ENCODE measurements at places on chromosomes 11 and 22.
A peak's percentile ranks its signal among the peaks of the same experiment; 100 is the strongest.

DNA sequence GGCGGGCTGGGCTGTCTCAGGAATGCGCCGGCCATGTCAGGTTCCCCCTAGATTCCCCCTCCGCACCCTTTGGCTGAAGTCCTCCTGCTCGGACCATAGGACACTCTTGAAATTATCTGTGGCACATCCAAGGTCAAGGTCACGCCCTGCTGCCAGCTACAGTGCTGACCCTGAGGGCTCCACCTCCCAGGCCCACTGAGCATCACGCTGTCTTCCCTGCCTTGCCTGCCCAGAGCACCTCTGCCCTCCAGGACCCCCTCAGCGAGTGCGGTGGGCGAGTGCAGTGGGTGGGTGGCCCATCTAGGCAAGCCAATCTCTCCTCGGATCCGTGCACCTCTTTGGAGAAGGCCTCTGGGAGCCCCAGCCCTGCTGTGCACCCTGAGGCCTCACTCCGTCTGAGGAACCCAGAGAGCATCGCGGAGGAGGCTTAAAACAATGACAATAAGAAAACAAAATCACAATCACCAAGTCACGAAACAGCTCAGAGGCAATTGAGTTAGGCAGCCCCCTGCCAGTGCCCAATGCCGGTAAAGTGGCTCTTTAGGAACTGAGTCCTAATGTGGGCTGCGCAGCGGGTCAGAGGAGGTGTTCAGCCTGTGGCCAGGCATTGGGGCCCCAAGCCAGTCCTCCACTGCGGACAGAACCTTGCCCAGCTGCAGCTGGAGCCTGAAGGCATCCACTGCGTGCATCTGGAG is 26.5 kb upstream of the CCDC188 start:
- DNase-seq = no peak

DNA sequence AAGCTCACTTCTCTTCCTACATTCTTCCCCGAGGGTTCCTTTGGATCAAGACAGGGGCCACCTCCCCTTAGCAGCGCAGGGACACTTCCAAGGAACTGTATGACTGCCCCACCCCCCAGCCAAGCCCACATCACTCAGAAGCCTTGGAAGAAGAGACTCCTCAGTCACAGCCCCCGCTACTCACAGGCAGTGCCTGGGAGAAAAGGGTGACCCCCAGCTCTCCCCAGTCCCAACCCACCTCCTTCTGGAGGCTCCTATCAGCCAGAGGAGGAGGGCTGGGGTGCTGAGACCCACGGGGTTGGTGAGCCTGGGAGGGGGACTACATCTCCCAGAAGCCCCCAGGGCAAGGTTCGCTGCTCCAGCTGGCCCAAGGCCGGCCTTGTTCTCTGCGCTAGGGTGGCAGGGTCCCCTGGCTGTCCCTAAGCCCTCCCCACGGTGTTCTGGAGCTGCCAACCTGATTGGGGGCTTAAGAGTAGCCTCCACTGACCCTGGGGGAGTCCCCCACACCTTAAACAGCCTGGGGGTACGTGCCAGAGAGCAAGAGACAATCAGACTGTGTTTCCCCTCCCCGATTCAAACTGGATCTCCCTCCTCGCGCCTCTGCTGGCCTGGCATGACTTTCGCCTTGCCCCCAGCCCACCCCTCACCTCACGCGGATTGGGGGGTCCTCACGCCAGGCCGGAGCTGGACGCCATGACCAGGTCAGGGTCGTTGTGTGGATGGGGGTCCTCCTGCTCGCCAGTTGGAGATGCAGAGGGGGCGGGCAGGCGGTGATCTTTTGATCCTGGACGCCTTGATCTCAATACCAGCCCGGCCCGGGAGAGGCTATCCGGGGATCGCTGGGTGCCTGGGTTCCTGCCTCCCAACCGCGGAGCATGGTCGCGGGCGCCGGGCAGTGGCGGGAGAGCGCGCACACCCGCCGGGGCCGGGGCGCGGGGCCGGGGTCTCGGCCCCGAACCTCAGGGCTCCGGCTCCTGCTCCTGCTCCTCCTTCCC is 838 bp downstream of the BCL9L start:
- DNase-seq = no peak

DNA sequence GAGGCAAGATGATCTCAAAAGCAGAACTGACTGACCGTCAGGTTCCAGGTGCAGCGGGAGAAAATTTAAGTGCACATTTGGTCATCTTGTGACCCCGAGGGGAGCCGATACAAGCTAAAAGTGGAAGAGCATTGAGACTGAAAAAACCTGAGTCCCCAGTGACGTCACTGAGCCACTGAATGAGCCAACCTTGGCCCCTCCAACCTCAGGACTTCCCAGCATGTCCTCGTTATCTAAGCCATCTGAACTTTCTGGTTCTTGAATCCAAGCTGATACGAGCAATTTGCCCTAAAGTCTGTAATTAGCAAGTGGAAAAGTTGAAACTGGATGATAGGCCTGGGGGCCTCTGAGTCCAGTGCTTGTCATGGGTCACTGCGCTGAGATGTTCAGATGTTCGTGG is 51.1 kb upstream of the ISX start:
- no peak for DNase-seq

DNA sequence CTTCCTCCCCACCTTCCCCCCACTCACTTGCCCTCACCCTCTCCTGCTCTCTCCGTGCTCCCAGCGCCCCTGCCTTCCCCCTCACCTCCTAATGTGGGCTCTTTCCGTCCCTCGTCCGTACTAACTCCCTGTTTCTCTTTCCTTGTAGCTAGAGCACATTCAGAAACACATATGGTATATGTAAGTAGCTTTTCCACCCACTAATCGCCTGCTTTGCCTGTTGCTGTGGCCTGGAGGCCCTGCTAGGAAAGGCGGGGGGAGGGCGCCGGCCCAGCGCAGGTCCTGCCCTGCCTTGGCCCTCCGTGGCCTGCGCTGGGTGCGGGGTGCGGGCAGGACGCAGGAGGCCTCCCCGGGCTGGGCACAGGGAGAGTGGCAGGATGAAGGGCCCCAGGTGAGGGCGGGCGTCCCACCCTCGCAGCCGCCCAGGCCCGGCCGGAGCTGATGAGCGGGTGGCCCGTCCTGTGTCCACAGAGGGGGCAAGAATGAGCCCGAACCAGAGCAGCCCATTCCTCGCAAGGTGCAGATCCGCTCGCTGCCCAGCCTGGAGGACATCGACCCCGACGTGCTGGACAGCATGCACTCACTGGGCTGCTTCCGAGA is 41.7 kb downstream of the MOB2 start:
- DNase-seq = no peak

- DNase-seq = no peak
These were observed 6.6 kb upstream of the SNX32 start for GRCh38 chr11:65826984-65827735.

DNA sequence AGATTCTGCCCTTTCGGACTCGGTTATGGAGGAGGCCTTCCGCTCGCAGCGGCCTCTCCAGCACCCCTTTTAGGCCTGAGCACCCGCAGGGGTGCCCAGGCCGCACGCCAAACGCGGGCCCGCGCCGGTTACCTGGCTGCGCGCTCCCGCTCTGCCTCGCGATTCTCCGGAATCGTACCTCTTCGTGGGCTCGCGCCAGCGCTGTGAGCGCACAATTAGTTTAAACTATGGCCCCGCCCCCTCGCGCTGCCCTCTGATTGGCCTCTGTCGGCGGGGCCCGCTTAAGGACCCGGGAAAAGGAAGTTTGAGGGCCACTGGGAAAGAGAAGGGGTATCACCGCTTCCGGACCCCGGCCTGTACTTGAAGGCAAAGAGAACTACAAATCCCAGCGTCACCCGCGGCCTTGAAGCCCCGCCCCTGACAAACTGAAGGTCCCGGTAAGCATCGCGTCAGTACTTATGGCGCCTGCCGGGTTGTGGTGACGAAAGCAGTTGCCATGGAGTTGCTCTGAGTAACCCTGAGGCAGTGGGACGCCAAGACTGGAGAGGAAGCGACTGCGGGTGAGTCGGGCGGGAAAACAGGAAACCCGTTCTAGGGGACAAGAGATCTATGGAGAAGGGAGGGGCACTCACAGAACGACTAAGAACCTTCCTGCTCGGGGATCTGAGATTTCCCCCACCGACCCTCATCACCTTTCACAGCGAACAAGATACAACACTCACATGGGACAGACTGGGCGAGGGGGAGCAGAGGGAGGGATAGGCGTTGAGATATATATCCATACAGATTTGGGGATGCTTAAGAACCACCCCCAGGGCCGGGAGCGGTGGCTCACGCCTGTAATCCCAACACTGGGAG is at the start of the genes LRRC51 and NUMA1:
Gene LRRC51, plus strand, starts transcription at position 525 of the 858 bp plus-strand sequence. CDS start 8,234 bp downstream, outside the sequence.
Gene NUMA1, minus strand, starts transcription at position 217 of the 858 bp plus-strand sequence. CDS start 44,599 bp downstream, outside the sequence.
- DNase-seq = peak; percentile 100

GRCh38 chr11:26764315-26764714 is 42.5 kb upstream of the SLC5A12 start:
- DNase-seq = no peak

DNA sequence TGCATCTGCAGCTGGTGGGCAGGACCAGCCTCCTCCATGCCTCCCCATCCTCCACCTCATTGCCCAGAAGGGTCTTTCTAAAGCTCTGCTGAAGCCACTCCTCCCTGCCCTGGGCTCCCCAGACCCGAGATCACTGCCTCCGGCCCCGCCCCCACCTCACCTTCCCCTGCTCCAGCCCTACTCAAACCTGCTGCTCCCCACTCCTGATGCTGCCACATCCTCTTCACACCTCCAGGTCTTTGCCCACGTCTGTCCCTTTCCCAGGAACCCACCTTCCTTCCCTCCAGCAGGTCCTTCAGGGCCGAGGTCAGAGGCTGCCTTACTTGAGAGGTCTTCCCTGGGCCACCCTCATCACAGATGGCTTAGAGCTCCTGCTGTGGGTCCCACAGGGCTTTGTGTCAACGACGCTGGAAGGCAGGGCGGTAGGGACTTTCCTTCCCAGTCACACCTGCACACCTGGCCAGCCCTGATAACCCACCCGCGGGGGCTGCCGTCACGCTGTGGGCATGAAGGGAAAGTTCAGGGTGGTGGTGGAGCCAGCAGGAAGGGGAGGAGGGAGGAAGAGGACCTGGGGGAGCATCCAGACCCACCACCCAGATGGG is 11.9 kb downstream of the WNT7B start:
- no peak for DNase-seq

GRCh38 chr11:2204361-2205213 is 33.0 kb upstream of the TH start:
- no peak for DNase-seq

- DNase-seq = no peak
These were observed 297.0 kb downstream of the CTTN start for GRCh38 chr11:70695086-70695960.

- no peak for DNase-seq
These were observed 53.9 kb downstream of the USP47 start for GRCh38 chr11:11895672-11896071.

DNA sequence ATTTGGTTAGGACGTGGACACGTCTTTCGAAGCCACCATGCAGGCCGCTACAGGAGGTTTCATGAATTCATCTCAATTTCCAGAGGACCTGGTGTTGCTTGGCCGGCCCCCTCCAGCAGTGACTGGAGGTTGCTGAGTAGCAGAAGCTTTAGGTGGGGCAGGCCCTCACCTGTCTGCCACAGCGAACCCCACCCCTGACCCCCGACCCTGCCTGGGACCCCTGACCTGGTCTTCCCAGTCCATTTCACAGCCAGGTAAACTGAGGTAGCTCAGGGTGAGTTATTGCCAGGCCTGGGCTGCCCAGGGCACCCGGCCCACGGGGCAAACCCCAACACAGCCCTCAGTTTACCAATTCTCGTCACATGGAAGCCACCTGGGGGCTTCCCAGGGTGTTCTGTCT is 39.1 kb upstream of the SMIM38 start:
- DNase-seq = no peak

DNA sequence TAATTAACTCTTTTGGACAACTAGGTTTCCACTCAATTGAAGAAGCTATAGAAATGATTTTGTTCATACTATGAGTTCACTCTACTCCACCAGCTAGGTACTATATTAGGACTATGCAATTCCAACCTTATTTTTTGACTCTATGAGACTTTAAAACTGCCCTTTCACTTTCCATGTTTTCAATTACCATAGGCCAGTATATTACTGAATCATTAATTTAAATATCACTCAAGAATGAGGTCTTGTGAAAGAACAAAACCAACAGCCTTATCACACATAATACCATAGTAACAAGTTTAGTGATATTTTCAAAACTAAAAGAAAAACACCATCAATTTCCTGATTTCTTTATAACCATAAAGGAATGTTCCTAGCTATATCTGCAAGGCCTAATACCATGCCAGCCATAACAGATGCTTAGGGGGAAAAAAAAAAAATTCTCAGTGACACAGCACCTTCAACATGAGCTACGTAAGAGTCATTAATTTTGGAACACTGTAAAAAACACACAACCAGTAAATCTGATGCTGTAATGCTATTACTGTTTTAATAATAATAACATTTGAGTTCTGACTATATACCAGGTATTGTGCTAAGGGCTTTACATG is 6.1 kb downstream of the DCUN1D5 start:
- no peak for DNase-seq

DNA sequence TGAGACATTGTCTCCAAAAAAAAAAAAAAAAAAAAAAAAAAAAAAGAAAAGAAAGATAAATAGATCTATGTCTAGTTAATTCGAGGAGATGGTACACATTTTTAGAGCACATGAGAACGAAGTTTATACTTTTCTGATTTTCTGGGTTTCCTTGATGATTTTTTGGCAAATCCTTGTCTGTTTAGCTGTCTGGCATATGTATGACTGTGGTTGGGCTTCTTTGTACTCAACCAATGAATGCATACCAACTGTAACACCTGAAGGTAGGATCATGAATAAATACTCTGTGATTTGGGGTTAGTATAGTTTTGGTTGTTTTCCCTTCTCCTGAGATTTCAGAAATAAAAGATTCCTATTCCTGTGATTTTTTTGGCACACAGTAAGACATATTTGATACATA is 63.1 kb downstream of the ARHGEF12 start:
- DNase-seq = no peak

DNA sequence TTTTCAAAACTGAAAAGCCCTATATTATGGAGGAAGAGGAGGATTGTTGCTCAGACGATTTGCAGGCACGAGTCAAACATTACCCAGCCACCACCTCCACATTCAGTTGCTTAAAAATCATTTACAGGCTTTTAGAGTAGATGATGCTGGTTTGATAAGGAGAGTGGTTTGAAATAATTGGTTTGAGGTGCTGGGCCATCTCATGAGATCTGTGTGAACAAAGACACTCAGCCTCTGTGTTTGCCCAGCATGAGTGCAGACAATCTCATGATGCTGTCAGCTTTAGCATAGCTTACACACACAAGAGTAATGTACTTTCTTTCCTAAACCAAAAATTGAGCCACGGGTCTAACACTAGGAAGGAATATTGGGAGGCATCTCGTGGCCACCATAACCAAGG is 4.3 kb downstream of the SLC43A3 start:
- no peak for DNase-seq

- peak; percentile 16 for DNase-seq
These were observed 5.4 kb downstream of the PLXNB2 start for GRCh38 chr22:50302041-50302541.

GRCh38 chr11:117016747-117017146 is 81.5 kb downstream of the SIK3 start:
- no peak for DNase-seq

All from inflammatory macrophage (primary cell).